ENCODE measurements at places on chromosomes 1 and 21. TPM values are rescaled to one million over a fixed set of nuclear protein-coding genes. Genes with fewer than 3 reads are reported as not detected.

GRCh38 chr1:229894532-229894931 lies 172.5 kb upstream of the GALNT2 start:
- H3K4me3 ChIP-seq, result no peak overlapping the region
- H3K36me3 ChIP-seq, result no peaks in the 10 kb centered on the region
- peaks cover 14% of the 10 kb centered on the region for H3K4me1 ChIP-seq
- H3K27me3 ChIP-seq, result no peaks in the 10 kb centered on the region

GRCh38 chr1:212754680-212755079 lies 36.9 kb downstream of the NSL1 start:
- H3K27me3 ChIP-seq, result no peaks in the 10 kb centered on the region
- DNase-seq, result no peak
- H3K27ac ChIP-seq, result no peak overlapping the region
- no peaks in the 10 kb centered on the region for H3K36me3 ChIP-seq
- no peaks in the 10 kb centered on the region for H3K4me1 ChIP-seq

DNA sequence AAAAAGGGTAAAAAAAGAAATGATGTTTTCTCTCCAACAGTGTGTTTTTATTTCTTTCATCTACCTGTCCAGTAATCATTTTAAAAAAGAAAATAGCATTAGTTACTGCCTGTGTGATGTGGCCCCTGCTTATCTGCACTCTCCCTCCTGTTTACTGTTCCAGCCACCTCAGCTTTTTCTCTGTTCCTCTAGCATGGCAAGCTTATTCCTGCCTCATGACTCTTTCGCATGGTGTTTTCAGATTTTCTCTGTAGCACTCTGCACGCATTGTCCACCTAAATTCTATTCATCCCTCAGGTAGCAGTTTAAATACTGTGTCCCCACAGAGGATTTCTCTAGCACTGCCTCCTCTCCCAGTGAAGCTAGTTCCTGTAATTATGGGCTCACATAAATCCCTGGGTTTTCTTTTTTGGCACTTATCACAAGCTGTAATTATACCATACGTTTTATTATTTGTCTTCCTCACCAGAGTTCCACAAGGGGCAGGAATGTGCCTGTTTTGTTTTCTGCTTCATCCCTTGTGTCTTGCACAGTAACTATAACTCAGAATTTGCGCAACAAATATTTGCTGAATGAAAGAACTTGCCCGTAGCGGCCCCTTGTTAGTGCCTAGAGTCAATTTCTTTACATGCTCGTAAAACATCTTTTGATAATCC lies 51.4 kb upstream of the LRIG2 start:
- H3K27ac ChIP-seq, result peak overlapping the region; percentile 64
- peak; percentile 54 for DNase-seq
- H3K27me3 ChIP-seq, result no peaks in the 10 kb centered on the region

DNA sequence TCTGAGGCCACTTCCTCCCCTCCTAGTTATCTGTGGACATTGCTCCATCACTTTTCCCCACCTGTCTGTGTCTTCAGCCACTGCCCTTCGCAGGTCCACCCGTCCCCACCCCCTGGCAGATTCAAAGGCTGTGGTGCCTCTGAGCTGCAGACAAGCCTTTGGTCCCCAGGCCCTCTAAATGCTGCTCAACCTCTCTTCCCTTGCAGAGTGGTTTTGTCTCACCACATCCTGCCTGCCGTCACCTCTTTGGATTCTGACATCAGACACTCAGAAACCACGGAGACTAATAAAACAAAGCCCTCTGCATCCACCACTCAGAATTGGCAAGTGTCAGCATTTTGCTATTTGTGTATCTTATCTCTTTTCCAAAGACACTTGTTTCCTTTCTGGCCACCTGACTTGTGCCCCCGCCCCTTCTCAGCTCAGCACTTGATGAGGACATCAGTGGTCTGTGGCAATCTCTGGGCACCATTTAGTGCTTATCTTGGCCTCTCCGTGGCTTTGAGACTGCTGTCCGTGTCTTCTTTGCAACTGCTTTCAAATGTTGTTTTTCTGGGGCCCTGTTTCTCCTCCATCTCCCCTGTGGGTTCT lies 7.7 kb downstream of the CNIH3 start:
- H3K4me3 ChIP-seq, result no peak overlapping the region
- peaks cover 18% of the 10 kb centered on the region for H3K4me1 ChIP-seq
- DNase-seq, result no peak

- no peak overlapping the region for H3K4me3 ChIP-seq
- DNase-seq, result no peak
- no peaks in the 10 kb centered on the region for H3K27me3 ChIP-seq
- H3K36me3 ChIP-seq, result peaks cover 5% of the 10 kb centered on the region
- no peaks in the 10 kb centered on the region for H3K4me1 ChIP-seq
- no peak overlapping the region for H3K27ac ChIP-seq
These were observed 12.2 kb downstream of the ARHGEF2 start for GRCh38 chr1:155966135-155966534.

DNA sequence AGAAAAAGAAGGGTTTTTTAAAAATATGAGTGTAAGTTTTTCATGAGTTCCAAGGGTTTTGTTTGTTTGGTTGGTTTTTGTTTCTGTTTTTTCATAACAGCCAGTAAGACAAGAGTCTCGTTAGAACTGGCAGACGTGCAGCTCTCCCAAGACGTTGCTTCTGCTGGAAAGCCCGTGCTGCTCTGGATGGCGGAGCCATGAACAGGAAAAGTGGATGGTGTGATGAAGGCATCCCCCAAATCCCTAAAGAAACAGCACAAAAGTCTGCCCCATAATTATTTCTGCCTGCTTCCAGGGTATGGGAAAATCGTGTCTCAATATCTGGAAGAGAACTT lies 157.9 kb upstream of the BACE2 start:
- no peaks in the 10 kb centered on the region for H3K4me1 ChIP-seq
- no peak overlapping the region for H3K4me3 ChIP-seq
- no peaks in the 10 kb centered on the region for H3K36me3 ChIP-seq
- H3K27ac ChIP-seq, result no peak overlapping the region

DNA sequence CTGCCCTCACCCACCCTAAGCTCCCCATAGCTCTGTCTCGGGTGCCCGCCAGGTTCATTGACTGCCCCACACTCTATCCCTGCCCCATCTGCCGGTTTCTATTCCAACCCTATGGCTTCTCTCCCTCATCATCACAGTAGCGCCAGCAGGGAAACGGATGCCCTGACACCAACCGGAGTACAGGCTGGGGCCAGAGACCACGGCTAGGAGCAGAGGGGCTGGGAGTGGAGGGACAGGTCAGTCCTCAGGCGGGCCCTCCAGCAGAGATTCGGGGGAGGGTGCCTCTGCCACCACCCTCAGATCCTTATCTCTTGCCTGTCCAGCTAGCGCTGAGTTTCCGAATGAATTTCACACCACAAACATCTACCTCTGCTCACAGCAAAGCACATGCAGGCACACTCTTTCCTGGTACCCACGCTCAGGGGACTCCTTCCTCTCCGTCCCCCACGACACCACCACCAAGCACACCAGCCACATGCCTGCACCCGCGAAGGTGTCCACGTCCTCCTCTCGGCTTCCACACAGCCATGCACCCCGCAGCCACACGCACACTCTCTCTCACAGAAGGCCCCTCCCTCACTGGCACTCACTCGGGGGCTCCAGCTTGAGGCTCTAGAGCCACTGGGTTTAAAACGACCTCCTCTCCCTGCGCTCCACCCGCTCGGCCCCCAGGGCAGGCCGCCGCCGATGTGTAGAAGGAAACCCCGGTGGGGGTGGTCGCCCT lies 7.2 kb downstream of the TAL1 start:
- no peak overlapping the region for H3K27ac ChIP-seq
- peak overlapping the region; percentile 53 for H3K4me3 ChIP-seq
- DNase-seq, result no peak
- 0 out of 2 replicates have a peak, but pooled peaks cover 3% of the 10 kb centered on the region for H3K4me1 ChIP-seq
- no peaks in the 10 kb centered on the region for H3K36me3 ChIP-seq

- H3K36me3 ChIP-seq, result no peaks in the 10 kb centered on the region
- H3K27me3 ChIP-seq, result no peaks in the 10 kb centered on the region
- H3K4me1 ChIP-seq, result peaks cover 30% of the 10 kb centered on the region
These were observed 151.5 kb downstream of the CLEC20A start for GRCh38 chr1:178345238-178345637.

- no peaks in the 10 kb centered on the region for H3K27me3 ChIP-seq
- no peaks in the 10 kb centered on the region for H3K36me3 ChIP-seq
- H3K4me1 ChIP-seq, result peaks cover 10% of the 10 kb centered on the region
- DNase-seq, result no peak
These were observed 505 bp downstream of the LMOD1 start for GRCh38 chr1:201945863-201946223.

DNA sequence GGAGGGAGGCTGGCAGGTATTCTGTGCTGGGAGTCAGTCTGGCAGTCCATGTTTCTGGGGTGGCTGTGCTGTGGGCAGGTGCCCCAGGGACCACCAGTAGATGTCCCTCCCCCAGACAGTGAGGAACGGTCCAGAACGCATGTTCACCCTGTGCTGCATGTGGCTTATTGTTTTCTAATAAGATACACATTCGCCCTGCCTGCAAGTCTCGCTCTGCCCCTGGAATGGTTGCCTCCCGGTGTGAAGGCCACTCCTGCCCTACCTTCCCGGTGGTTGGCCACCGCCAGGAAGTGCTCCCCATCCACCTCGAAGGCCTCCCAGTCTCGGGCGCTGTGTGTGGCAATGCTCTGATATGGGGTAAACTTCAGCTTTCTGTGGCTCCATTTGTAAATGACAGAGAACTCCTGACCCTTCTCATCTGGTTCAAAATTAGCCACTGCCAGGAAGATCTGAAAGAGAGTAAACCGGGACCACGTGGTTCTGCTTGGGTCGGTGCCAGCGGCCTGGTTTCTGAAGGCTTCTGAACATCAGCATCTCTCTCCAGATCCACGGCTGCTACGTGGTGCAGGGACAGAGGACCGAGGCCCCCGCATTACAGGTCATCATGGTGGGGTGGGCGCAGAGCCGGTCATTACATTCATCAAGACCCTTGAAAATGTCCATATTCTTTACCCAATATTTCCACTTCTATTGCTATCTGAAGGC lies 14.5 kb downstream of the KRTAP10-1 start:
- H3K4me3 ChIP-seq, result no peak overlapping the region
- DNase-seq, result no peak
- H3K27me3 ChIP-seq, result no peaks in the 10 kb centered on the region
- peaks cover 4% of the 10 kb centered on the region for H3K4me1 ChIP-seq
- no peaks in the 10 kb centered on the region for H3K36me3 ChIP-seq
- no peak overlapping the region for H3K27ac ChIP-seq

DNA sequence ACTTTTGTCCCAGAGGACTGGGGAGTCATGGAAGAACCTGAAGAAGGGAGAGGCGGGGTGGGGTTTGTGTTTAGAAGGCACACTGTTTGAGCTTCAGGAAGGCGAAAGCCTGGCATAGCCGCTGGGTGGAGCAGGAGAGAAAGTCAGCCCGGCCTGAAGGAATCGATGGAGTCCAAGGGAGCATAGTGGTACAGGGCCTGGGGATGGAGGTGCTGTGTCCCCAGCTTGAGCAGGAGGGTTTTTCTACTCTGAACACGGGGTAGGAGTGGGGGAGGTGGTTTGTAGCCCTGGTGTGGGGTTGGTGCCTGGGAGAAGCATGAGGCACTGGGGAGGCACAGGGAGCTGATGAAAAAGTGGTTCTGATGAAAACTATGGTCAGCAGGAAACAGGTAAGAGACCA lies 4.7 kb upstream of the CCDC24 start:
- H3K27me3 ChIP-seq, result no peaks in the 10 kb centered on the region
- H3K36me3 ChIP-seq, result no peaks in the 10 kb centered on the region
- H3K4me3 ChIP-seq, result no peak overlapping the region
- H3K27ac ChIP-seq, result peak overlapping the region; percentile 43

GRCh38 chr1:11374748-11375110 lies 101.7 kb downstream of the UBIAD1 start:
- no peaks in the 10 kb centered on the region for H3K4me1 ChIP-seq
- no peaks in the 10 kb centered on the region for H3K36me3 ChIP-seq
- no peak for DNase-seq
- no peaks in the 10 kb centered on the region for H3K27me3 ChIP-seq
- no peak overlapping the region for H3K4me3 ChIP-seq

DNA sequence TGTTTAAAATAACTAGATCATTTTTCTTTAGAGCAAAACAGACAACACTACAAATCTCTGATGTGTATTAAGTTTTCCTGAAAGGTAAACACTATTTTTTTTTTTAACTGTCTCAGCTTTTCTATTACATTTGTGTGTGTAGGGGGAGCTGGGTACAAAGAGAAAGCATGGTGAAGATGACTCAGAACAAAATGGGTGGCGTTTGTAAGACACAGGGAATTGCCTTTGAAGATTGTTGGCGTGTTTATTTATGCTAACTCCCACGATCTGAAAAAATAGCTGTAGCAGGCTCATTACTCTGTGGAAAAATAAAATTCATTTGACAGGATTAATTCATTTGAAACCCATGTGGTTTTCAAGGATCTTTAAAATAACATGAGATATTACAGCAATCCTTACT lies 285.1 kb downstream of the RYR2 start:
- no peaks in the 10 kb centered on the region for H3K4me1 ChIP-seq
- H3K36me3 ChIP-seq, result no peaks in the 10 kb centered on the region
- H3K4me3 ChIP-seq, result no peak overlapping the region
- H3K27me3 ChIP-seq, result no peaks in the 10 kb centered on the region

GRCh38 chr1:168223261-168223660 lies 2.5 kb upstream of the SFT2D2 start:
- peaks cover 5% of the 10 kb centered on the region for H3K4me1 ChIP-seq
- H3K36me3 ChIP-seq, result no peaks in the 10 kb centered on the region
- DNase-seq, result no peak

DNA sequence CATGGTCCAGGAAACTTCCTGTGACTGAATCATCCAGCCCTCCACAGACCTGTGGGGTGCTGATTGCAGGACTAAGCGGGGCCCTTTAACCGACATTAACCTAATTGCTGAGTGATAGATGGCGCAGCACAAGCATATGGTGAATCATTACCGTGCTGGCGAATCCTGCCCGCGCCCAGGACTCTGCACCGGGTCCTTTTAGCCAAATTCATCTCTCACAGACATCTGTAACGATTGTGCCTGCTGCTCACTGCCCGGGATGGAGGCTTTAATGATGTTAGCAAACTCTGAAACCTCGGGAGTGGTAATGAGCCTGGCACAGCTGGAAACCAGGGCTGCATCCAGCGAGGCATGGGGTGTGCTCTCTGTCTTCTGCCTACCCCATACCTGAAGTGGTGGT lies 147.3 kb upstream of the CD34 start:
- H3K4me1 ChIP-seq, result peaks cover 25% of the 10 kb centered on the region
- no peak overlapping the region for H3K4me3 ChIP-seq
- H3K36me3 ChIP-seq, result no peaks in the 10 kb centered on the region
- H3K27me3 ChIP-seq, result no peaks in the 10 kb centered on the region
- no peak overlapping the region for H3K27ac ChIP-seq

DNA sequence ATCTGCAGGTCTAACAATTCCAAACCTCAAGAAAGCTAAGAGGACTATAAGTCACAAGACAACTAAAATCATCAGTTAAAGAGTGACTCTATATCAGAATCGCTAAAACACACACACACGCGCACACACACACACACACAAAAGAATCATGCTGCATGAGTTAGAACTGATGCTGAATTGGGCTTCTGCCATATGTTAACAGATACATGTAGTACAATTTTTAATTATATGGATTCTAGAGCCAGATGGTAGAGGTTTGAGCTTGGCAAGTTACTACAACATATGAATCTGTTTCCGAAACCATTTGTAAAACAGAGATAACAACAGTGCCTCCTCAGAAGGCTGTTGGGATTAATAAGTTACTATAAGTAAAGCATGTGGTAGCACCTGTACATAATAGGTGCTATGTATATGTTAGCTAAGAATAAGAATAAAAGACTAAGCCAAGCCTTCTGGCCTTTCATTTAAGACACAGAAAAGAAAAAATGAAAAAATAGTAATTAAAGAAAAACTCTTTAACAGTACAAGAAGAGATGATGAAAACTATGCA lies 17.9 kb downstream of the EPRS1 start:
- H3K36me3 ChIP-seq, result no peaks in the 10 kb centered on the region
- no peaks in the 10 kb centered on the region for H3K27me3 ChIP-seq
- H3K4me1 ChIP-seq, result no peaks in the 10 kb centered on the region
- DNase-seq, result no peak

ARHGEF19 gene
- 8.0 TPM for total RNA-seq

S100PBP gene
- 23.8 TPM for total RNA-seq

IL12RB2 gene
- total RNA-seq, result 0.56 TPM

TTC24 gene
- total RNA-seq, result not detected
